ENCODE measurements at places on chromosomes 4 and X.

GRCh38 chrX:139831675-139832456 lies 101.0 kb downstream of the ATP11C start:
- DNase-seq = no peak

- DNase-seq = no peak
These were observed 188.4 kb upstream of the GNPDA2 start for GRCh38 chr4:44914748-44915147.

DNA sequence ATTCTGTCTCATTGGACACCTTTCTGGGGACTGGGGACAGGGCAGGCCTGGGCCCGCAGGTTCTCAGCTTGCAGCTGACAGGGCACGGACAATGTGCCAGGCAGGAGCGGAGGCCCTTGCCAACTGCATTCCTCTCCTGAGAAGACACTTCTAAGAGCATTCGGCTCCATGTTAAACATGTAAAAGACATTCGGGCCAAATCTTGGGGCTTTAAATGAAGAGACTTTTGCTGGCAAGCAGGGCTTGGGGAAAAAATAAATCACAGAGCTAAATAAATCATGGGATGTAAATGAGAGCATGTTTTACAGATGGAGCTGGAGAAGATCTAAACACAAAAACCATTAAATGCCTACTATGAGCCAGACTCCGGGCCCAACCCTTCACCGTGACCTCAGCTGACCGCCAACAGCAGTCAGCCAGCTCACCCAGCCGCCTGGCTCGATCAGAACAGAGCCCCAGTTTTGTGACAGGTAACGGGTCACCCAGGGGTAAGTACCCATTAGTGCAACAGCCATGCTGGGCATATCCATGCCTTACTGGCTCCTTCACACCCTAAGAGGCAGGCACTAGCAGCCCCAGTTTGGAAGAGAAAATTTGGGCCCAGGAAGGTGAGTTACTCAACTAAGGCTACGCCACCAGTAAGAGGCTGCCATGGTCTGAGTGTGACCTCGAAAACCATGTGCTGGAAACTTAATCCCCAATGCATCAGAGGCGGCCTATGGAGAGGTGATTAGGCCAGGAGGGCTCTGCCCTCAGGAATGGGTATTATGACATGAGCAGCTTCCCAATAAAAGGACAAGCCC lies 14.7 kb downstream of the WDR1 start:
- DNase-seq = no peak

DNA sequence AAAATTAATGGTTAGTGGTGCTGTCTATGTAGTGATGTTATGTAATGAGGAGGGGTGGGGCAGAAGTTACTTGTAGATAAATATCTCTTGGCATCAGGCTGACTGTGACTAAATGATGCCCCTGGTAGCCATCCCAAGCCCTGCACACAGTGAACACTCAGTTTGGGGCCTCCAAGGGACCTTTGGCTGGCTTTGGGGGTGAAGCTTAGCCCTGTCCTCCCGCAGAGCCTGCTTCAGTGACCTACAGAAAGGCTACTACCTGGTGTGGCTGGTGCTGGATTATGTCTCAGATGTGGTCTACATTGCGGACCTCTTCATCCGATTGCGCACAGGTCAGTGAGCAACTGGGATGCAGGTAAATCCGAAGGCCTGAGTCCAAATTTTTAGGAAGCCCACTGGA lies 7.8 kb downstream of the CNGA2 start:
- DNase-seq = no peak

- DNase-seq = no peak
These were observed 58.0 kb upstream of the ZC4H2 start for GRCh38 chrX:65034292-65034667.

GRCh38 chr4:7964890-7965662 lies 25.4 kb upstream of the AFAP1 start:
- no peak for DNase-seq

GRCh38 chr4:99165978-99166377 lies 21.9 kb upstream of the ADH4 start:
- no peak for DNase-seq

GRCh38 chr4:185587427-185588161 lies 52.3 kb upstream of the PDLIM3 start:
- DNase-seq = peak; percentile 43

DNA sequence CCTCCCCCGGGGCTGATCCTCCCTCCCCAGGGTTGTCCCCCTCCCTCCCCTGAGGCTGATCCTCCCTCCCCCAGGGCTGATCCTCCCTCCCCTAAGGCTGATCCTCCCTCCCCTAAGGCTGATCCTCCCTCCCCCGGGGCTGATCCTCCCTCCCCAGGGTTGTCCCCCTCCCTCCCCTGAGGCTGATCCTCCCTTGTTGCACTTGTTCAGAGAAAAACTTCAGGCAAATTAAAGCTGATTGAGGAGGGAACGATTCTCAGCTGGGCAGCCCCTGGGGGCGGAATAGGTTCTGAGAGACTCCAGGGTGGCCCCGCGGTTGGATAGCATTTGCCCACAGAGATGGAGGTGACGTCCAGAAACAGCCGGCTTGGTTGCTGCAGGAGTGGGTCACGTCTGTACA lies 110.7 kb upstream of the ADRA2C start:
- no peak for DNase-seq

- DNase-seq = no peak
These were observed 537 bp upstream of the PRKX start for GRCh38 chrX:3713937-3714434.

GRCh38 chr4:97670703-97671269 lies 472.5 kb downstream of the STPG2 start:
- DNase-seq = no peak

- DNase-seq = no peak
These were observed 1.9 kb downstream of the EFNB1 start for GRCh38 chrX:68830419-68831404.

- DNase-seq = no peak
These were observed 20.0 kb downstream of the SH3RF1 start for GRCh38 chr4:169250796-169251195.

DNA sequence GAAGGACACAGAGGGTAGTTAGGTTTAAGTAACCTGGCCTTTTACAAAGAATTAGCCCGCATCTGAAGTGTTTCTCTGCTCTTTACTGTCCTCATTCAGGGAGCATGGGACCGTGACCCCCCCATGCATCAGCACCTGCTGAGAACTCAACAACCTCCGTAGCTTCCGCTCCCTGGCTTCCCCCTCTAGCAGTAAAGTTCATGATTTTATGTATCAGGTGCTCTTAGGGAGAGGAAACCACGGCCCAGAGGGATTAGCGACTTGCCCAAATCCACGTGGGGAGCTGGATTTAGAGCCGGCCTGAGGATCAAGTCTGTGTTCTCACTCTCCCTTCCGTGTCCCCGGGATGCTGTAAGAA lies 284.6 kb upstream of the GATB start:
- no peak for DNase-seq

DNA sequence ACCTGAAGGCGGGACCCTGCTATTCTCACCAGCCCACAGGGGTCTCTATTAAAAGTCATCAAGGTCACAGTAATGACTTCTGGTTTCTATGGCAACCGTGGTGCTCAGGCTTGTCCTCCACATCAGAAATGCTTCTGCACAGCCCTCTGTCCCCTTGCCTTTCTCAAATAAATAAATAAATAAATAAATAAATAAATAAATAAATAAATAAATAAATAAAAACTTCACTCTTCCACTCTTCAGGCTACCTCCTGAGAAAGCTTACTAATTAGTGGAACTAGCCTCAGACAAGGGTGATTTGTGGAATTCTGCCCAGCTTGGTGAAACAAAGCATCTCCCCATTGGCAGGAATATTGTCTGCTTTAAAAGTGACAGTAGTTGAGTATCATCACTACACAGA lies 5.5 kb upstream of the RAB40A start:
- DNase-seq = no peak

- DNase-seq = no peak
These were observed 76.1 kb downstream of the ZNF518B start for GRCh38 chr4:10381146-10381545.

DNA sequence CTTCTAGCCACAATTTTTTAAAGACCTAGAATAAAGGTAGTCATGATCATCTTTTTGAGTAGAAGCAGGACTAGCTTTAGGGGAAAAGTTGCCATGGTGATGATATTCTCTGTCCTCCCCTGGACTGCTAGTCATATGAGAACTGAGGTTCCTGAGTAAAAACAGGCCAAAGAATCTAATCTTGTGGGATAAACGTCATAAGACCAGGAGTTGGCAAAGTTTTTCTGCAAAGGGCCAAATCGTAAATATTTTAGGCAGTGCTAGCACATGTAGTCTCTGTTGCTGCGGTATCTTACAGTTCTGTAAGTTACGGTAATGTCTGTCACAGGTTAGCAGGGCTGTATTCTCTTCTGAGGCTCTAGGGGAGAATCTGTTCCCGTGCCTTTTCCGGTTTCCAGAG lies 3.4 kb downstream of the PRPS2 start:
- no peak for DNase-seq
